Activated gamma-delta T cell treated with Interleukin-2 at 50 U/mL for 16 hours (primary cell): ENCODE measurements at places on chromosomes 13 and 19.
A peak's percentile ranks its signal among the peaks of the same experiment; 100 is the strongest.

DNA sequence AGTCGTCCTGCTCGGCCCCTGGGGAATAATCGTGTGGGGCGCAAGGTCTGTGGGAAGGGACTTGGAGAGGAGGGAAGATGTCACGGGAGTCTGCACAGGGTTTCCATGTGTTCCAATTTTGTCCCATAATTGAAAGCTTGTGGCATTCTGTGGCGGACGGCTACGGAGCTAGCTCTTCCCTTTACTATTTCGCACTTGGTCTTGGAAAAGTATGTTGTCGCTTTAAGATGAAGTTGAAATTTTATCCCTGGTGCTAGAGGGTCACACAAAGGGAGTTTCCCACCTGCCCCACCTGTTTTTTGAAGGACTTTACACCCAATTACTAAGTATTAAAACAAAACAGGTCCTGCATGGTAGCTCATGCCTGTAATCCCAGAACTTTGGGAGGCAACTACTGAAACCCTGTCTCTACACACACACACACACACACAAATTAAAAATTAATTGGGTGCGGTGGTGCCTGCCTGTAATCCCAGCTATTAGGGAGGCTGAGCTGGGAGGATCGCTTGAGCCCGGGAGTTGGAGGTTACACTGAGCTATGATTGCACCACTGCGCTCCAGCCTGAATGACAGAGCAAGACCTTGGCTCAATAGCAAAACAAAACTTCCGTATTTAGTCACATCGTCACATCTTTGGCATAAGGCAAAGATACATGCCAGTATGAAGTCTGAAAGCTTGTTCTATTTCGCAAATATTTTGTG, 967 bp upstream of the TPT1 start:
- DNase-seq = no peak

GRCh38 chr19:50649433-50650391, at the start of gene C19orf81:
Gene C19orf81, plus strand, starts transcription at chr19:50649445. Its CDS starts 0 bp downstream, at chr19:50649445.
- no peak for DNase-seq

GRCh38 chr19:1365319-1366269, 18.1 kb upstream of the NDUFS7 start:
- no peak for DNase-seq

GRCh38 chr13:28337166-28338005, 157.5 kb downstream of the FLT1 start:
- DNase-seq = no peak

DNA sequence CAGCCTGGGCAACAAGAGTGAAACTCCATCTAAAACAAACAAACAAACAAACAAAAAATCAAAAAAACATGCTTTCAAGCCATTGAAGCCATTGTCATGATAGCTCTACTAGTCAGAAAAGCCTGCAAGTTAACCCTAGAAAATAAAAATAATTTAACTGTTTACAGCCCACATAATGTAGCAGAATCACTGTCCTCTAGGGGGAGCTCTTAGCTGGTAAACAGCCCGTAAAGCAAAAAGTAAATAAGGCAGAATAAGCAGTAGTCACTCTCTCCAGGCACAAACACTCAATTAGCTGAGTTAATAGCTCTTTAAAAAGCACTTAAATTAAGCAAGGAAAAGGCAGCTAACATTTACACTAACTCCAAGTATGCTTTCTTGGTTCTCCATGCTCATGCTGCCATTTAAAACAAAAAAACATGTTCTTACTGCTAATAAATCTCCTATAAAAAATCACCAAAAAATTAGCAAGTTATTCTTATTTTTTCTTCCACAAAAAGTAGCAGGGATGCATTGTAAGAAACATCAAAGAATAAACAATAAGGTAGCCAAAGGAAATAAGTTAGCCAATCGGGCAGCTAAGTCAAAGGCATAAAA, 11.3 kb downstream of the LILRB4 start:
- no peak for DNase-seq

GRCh38 chr13:52366291-52366690, 39.7 kb downstream of the THSD1 start:
- no peak for DNase-seq

DNA sequence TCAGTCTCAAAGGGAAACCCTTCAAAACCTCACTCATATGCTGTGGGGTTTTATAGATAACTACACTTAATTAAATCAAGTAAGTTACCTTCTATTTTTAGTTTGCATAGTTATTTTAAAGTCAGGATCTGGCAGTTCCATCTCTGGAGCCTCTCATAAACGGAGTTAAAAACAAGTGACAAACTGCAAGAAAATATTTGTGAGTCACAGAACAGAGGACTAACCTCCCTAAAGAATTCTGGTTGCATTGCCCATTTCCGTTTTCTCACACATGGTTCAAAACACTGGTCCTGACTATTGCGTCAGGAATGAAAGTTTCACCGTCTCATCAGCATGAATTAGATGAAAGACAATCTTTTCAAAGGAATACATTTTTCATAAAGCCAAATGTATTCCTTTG, 10.6 kb downstream of the RXFP2 start:
- DNase-seq = no peak

DNA sequence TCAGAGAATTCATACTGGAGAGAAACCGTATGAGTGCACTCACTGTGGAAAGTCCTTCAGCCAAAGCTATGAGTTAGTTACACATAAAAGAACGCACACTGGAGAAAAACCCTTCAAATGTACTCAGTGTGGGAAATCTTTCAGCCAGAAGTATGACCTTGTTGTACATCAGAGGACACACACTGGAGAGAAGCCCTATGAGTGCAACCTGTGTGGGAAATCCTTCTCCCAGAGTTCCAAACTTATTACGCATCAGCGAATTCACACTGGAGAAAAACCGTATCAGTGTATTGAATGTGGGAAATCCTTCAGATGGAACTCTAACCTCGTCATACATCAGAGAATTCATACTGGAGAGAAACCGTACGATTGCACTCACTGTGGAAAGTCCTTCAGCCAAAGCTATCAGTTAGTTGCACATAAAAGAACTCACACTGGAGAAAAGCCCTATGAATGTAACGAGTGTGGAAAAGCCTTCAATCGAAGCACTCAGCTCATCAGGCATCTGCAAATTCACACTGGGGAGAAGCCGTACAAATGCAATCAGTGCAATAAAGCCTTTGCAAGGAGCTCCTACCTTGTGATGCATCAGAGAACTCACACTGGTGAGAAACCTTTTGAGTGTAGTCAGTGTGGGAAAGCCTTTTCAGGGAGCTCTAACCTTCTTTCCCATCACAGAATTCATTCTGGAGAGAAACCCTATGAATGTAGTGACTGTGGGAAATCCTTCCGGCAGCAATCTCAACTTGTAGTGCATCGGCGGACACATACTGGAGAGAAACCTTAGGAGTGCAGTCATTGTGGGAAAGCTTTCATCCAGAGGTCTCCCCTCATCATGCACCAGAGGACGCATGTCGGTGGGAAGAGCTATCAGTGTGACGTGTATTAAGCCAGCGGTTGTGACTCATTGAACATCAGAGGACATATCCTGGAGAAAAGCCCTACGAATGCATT, 16.5 kb upstream of the ZNF8 start:
- DNase-seq = no peak

GRCh38 chr13:114157869-114158495, 21.1 kb upstream of the CFAP97D2 start:
- no peak for DNase-seq

GRCh38 chr19:31214997-31215396, 134.2 kb downstream of the TSHZ3 start:
- no peak for DNase-seq

GRCh38 chr19:56272161-56272798, at the start of gene EDDM13:
Gene EDDM13, plus strand, starts transcription at chr19:56272748. Its CDS starts 87 bp downstream, at chr19:56272835.
- DNase-seq = no peak

GRCh38 chr13:106548064-106548696, 12.7 kb upstream of the EFNB2 start:
- no peak for DNase-seq

DNA sequence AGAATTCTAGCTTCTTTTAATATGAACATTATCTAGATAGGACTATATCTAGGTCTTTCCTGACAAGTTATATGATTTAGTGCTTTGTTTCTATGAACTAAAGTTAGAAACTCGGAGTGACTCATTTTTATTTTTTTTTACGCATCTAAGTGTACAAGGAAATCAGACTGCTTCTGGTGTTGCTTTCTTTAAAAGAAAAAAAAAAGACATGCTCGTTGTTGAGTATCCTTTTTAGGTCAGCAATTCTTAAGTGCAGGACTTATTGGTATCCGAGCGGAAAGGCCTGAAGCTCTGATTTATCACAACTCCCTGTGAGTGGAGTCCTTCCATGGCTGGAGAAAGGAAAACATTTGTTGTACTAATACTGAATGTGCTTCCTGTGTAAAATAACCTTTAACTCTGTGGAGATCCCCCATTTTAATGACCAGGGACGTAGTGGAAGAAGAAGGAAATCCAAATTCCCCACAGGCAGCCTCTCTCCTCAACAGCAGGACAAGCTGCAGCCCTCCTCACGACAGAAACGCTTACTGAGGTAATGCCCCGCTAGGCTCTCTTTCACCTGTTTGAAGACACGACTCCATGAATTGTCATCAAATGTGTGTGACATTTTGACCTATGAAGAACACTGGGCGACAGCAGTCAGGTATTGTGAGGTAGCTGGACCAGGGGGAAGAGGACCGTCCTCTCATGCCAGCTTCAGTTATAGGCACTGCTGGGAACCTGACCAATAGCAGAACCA, 17.9 kb upstream of the POMP start:
- no peak for DNase-seq

GRCh38 chr19:52741951-52742485, 7.2 kb upstream of the ZNF611 start:
- DNase-seq = no peak

- DNase-seq = no peak
These were observed 33.9 kb upstream of the FAM216B start for GRCh38 chr13:42747399-42747873.

DNA sequence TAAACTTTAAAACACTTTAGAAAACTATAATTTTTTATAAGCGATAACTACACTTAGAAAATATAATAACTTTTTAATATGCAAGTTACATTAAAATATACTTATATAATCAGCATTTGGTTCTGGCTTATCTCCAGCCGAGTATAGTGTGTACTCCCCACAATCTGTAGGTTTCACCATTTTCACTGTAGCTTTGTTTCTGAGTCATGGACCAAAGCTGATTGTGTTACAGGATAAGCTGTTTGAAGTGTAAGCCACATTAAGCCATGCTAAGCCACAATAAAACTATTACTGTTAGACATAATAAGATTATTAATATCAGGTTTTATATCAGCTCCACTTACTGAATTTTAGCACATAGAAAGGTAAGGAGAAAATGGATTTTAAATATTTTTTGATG, 43.8 kb downstream of the CCDC122 start:
- DNase-seq = no peak

DNA sequence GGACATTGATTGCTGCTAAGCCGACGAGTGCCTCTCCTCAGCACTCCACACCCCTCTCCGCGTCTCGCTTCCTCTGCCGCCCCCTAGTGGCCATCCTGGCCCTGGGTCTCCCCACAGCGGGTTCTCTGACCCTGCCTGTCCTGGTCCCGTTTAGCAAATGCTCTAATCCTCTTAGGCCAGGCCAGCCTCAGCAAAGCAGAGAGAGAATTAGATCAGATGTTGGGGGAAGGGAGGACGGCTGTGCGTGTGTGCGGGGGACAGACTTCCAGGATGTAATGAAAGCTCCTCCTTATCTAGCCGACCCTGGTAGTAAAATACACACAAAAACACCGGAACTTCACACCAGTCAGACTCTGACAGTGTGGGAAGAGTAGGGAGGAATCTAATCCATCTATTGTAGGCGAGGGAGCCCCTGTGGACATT, 4.5 kb downstream of the TPRX2 start:
- DNase-seq = peak; percentile 86

DNA sequence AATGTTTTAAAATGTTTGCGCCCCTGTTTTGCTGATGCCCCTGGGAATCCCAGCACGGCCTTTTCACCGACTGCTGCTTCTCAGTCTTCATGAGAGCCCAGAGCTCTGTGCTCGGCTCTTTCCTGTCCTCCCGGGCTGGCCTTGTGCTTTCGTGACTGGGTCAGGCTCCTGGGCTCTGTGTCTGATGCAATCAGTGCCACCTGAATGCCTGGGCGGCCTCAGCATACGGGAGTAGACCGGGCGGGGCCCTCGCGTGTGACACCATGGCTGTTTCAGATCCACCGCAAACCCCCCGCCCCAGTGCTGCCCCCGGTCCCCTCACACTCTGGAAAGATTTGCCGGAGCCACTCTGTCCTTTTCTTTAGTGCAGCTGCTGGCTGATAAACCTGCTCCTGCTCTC, 21.4 kb downstream of the PABPC3 start:
- DNase-seq = no peak

- no peak for DNase-seq
These were observed 125.3 kb downstream of the TM9SF2 start for GRCh38 chr13:99626461-99627082.

GRCh38 chr13:44669534-44669933, 93.4 kb upstream of the TSC22D1 start:
- no peak for DNase-seq

- no peak for DNase-seq
These were observed 230.8 kb downstream of the POU4F1 start for GRCh38 chr13:78372581-78372980.

- no peak for DNase-seq
These were observed 2635.6 kb upstream of the PCDH20 start for GRCh38 chr13:64051278-64051677.

DNA sequence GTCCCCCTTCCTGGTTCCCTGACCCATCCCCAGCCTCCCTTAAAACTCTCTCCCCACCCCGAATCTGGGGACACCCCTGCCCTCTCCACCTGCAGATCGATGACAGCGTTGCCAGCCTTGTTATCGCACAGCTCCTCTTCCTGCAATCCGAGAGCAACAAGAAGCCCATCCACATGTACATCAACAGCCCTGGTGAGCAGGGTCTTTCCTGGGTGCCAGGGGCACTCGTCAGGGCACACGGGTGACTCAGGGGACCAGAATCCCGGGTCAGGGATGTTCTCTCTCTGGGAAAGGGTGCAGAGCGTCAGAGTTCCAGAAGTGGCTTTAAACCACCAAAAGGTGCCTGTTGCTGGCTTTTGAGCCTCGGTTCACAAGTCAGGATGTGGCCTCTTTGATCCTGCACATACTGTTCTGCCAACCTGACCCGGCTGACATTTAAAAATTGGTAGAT, 1.0 kb downstream of the CLPP start:
- peak; percentile 39 for DNase-seq

- DNase-seq = no peak
These were observed 17.4 kb upstream of the C13orf46 start for GRCh38 chr13:113991191-113991669.

GRCh38 chr13:65095161-65096082, 2134.7 kb downstream of the PCDH9 start:
- DNase-seq = no peak

DNA sequence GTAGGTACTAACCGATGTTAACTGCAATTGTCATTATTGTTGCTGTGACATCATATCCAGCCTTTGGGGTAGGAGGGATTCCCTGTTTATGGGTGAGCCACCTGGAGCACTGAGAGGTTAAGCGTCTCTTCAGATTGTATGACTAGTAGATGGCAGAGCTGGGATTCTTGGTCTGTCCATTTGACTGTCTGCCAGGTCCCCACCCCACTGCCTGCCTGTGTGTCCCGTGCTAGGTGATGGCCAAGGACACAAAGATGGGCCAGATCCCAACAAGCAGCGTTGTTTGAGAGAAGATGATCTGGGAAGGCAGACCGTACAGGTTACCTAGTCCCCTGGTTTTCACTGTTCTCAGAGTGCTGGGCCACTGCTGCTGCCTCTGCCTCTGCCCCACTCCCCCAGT, 16.6 kb downstream of the PPP2R1A start:
- DNase-seq = no peak
